GM03348 (cell line): ENCODE measurements at places on chromosomes 13 and 19.

DNA sequence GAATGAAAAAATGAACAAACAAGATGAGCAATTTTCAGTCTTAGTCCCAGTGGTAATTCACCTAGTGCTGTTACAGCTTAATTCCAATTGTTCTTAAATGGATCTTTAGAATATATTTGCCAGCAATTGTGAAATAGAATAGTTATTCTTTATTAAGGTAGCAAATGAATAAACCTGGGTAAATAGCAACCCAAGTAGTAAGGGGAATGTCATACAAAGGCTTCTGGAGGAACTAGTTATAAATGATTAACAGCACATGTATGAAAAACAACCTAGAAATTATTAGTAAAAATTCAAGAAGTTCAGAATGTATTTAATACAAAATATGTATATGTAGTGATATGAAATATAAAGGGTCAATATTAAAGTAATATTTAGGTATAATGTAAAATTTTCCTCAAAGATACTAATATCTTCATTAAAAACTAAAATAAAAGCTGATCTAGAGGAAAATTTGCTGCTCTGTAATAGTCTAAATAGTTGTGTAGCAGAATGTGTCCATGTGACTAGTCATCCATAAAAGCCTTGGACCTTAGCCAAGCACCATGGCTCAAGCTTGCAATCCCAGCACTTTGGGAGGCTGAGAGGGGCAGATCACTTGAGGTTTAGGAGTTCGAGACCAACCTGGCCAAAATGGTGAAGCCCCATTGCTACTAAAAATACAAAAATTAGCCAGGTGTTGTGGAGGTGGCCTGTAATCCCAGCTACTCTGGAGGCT is 535.9 kb upstream of the ATXN8OS start:
- no peak for DNase-seq

DNA sequence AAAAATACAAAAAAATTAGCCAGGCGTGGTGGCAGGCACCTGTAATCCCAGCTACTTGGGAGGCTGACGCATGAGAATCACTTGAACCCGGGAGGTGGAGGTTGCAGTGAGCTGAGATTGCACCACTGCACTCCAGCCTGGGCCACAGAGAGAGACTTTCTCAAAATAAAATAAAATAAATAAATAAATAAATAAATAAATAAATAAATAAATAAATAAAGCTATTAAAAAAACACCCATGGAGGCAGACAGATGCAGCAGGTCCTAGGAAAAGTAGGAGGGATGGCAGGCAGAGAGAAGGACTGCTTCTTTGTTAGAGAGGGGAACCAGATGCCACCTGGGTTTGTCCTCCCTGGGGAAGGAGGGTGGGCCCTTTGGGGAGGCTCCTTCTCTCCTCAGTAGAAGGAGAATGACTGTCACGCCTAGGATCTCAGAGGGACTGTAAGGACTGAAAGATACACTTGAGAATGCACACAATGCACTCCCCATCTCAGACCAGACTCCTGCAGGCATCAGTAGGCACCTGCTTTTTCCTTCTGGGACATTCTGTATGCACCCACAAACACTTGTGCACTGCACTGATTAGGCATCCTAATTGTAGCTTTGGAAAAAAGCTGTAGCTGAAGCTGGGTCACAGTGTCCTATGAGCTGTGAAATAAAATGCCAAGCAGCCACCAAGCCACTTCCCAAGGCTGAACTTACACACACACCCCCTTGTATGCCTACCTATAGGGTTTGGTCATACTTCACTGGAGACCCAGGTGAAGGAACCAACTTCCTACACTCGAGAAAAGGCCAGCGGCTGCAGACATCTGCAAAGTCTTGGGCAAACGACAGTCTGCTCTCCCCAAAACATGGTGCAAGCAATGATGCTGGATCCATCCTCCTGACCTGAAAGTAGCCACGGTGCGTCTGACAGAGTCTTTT is 18.9 kb upstream of the SLC35E1 start:
- DNase-seq, result no peak

DNA sequence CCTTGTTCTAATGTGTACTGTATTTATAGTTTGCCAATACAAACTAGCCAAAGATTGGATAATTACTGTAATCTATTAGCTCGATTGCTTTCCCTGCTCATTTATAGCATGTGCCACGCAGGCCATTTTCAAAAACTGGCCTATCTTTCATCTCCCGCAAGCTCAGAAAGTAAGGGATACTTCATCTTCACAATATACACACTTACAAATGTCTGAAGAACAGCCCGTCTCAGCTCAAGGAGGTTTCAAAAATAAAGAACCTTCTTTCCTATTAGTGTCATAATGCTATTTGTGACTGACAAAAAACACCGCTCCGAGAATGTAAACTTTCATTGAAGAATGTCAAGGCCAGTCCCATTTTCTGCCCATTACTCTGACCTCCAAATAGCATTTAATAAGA is 306.4 kb upstream of the ZNF507 start:
- no peak for DNase-seq

- DNase-seq, result no peak
Observed at GRCh38 chr13:100561599-100562204, 26.9 kb downstream of the GGACT start.

GRCh38 chr19:1261538-1261797 is 7.7 kb upstream of the CIRBP start:
- DNase-seq, result no peak

DNA sequence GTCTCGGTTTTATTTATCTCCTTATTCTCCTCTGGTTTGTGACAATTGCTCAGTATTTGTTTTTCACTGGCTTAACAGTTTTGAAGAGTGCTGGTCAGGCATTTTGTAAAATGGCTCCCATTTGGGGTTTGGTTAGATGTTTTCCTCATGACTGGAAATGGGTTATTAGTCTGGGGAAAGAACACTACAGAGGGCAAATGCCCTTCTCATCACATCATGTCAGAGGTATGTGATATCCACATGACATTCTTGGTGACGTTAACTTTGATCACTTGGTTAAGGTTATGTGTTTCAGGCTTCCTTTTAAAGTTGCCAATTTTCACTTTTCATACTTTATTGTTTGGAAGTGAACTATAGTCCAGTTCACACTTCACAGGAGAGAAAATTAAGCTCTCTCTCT is 74.8 kb upstream of the KLHL1 start:
- no peak for DNase-seq

GRCh38 chr13:98717891-98718290 is 34.6 kb downstream of the SLC15A1 start:
- no peak for DNase-seq

- no peak for DNase-seq
Observed at GRCh38 chr19:15371786-15372380, 7.7 kb downstream of the AKAP8 start.

GRCh38 chr19:55289117-55289796 is 5.5 kb downstream of the BRSK1 start:
- no peak for DNase-seq

DNA sequence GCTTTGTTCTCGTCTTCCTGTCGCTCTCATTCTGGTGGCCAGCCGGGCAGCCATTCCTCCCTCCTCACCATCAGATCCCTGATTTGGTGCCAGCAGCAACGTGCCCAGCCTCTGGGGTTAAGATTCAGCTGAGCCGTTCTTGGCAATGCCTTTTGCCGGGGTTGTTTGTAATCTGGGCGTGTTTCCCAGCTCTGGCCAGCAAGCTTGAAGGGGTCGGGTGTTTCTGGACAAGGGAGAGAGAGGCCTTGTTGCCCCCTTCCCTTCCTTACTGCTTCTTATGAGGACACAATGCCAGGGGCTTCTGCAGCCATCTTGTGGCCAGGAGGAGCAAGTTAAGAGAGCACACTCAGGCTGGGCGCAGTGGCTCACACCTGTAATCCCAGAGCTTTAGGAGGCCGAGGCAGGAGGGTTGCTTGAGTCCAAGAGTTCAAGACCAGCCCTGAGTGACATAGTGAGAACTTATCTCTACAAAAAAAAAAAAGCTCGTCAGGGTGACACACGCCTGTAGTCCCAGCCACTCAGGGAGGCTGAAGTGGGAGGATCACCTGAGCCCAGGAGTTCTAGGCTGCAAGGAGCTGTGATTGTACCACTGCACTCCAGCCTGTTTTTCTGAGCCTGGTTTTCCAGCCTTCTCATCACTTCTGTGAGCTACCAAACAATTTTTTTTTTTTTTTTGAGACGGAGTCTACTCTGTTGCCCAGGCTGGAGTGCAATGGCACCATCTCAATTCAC is 10.7 kb upstream of the CRTC1 start:
- peak; percentile 42 for DNase-seq

DNA sequence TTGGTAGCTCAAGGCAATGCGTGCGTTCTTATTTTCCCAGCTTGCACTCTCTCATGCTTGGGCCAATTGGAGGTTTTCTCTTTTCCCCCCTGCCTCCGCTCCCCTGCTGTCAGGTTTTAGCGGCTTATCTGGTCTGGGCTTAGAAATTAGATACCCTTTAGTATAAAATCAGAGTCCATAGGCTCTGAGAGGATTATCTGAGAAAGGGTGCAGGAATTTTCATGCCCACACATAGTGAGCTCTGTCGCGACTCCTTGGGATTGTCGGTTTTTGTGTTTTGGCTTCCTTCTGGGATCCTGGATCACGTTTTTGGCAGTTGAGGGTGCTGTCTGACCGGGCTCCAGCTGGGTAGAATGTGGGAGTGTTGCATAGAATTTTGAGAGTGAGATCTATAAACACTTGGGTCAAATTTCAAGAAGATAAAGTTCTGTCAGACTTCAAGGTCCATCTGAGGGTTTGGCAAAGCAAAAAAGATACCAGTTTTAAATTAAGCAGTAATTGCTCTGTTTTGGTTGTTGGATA is 12.4 kb downstream of the CHAF1A start:
- peak; percentile 37 for DNase-seq

DNA sequence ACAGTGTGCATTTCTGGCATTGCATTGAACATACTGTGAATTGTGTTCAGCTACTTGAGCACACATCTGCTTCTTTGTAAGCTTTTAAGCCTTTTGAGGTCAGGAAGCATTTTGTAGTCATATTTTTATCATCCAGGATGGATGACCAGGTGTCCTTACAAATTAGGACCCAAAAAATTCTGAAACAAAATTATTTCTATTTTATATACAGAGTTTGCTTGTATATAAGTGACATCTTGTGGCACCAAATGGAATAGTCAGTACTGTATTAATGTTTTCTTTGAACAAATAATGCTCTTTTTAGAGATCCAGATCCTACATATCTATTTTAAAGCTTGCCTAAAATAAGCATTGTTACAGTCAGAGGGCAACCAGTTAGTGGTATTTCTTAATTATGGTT is 9.5 kb upstream of the SUPT20H start:
- DNase-seq, result peak; percentile 20

GRCh38 chr13:67841071-67841470 is 610.9 kb upstream of the PCDH9 start:
- no peak for DNase-seq

DNA sequence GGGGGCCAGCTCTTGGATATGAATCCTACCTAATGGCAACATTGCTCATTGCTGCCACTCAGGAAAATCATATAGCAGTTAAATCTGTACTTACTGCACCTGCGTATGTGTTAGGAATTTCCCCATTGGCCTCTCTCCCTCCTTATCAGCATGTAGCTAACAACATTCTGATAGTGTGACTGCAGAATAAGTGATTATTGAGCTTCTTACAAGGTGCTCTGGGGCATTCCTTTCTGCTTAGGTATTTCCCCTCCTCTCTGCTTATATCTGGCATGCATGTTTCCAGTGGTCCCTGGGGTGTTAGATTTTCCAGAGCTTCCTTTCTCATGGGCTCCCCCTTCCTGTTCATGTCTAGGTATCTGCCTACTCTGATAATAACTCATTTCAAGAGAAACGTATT is 414.1 kb upstream of the SLITRK1 start:
- DNase-seq, result no peak

GRCh38 chr19:1914826-1915341 is 9.7 kb downstream of the ADAT3 start:
- no peak for DNase-seq

- DNase-seq, result no peak
Observed at GRCh38 chr13:73693215-73693614, 441.0 kb downstream of the KLF12 start.

DNA sequence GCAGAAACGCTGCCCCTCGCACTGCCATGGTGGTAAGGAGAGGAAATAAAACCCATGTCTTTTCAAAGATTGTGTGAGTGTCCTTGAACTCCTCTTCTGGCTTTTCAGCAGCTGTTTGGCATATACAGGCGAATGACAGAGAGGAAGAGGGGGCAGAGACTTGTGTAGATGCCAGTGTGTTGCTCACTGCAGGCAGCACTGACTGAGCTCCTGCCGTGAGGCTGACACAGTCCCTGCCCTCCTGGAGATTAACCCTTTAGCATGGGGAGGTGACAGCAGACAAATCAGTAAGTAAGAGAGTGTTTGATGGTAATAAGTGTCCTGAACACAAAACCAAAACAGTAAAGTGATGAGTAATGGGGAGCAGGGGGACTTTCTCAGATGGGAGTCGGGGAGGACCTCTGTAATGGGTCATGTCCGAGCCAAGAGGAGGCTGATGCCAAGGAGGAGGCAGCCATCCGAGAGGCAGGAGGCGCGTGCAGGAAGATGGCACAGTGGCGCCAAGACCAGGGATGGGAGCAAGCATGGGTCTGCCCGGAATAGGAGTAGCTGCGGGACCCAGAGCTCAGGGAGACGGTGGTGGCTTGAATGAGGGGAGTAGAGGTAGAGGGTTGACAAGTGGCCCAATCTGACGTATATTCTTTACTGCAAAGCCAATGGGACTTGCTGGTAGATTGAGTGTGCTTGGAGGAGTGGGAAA is 182.2 kb downstream of the FOXO1 start:
- no peak for DNase-seq

DNA sequence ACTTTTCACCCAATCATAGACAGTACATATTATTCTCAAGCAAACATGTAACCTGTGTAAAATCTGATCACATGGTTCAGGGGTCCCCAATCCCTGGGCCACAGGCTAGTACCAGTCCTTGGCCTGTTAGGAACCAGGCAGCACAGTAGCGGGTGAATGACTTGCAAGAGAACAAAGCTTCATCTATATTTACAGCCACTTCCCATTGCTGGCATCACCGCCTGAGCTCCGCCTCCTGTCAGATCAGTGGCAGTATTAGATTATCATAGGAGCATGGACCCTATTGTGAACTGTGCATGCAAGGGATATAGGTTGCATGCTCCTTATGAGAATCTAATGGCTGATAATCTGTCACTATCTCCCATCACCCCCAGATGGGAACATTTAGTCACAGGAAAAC is 133.1 kb downstream of the MAB21L1 start:
- DNase-seq, result no peak

- DNase-seq, result no peak
Observed at GRCh38 chr19:14746886-14747285, 31.5 kb downstream of the ADGRE2 start.
